NCI-H510A treated with DMSO at 0.1 percent for 48 hours (cell line): ENCODE measurements at places on chromosomes 16 and 17.

DNA sequence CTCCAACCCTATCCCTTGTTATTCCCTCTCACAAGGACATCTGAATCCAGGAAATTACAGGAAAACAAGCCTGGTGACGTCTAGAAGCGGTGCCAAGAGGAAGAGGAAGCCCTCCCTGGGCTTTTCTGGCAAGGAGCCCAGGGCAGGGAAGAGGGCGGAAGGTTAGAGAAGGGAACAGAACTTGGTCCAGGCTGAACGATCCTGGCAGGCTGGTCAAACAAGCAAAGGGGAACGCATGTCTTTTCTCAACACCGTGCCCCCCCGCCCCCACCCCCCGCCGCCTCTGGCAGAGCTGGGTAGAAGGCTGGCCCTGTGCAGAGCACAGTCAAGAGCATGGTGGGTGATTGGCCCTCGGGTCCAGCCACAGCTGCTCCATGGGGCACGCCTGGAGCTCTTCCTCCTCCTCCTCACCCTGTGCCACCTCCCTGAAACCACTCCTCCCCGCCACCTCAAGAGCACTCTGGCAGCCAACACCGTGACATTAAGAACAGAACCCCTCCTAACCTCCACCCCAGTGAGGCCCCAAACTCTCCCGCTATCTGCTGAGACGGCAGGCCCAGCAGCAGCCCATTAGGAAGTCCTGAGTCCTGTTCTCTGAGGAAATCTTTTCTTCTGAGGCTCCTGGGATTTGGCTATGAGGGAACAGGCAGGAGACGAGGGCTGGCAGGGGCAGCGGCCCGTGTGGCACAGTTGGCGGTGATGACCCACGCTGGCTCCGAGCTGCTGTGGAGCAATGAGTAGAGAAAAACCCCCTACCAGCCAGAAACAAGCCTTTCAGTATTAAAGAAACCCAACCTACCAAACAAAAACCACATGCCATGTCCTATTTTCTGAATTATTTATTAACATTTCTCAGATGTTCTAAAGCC, 7.3 kb downstream of the C16orf86 start:
- peak; percentile 78 for DNase-seq

GRCh38 chr17:79573196-79573896, 37.5 kb downstream of the RBFOX3 start:
- no peak for DNase-seq

- DNase-seq: no peak
Observed at GRCh38 chr17:33802349-33803198, 452.5 kb upstream of the CCL2 start.

DNA sequence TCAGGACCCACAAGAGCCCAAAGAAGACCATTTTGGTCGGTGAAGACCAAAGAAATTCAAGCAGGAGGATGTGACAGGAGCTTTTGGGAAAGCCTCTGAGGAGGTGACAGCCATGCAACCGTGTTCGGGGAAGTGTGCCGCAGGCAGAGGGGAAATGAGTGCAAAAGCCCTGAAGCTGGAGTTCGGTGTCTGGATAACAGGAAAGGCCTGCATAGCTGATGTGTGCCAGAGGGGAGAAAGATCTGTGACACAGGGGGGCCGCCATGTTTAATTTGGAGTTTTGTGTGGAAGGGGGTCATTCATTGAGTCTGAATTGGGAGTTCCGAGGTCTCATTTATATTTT, 870 bp upstream of the ZC3H7A start:
- DNase-seq: no peak

DNA sequence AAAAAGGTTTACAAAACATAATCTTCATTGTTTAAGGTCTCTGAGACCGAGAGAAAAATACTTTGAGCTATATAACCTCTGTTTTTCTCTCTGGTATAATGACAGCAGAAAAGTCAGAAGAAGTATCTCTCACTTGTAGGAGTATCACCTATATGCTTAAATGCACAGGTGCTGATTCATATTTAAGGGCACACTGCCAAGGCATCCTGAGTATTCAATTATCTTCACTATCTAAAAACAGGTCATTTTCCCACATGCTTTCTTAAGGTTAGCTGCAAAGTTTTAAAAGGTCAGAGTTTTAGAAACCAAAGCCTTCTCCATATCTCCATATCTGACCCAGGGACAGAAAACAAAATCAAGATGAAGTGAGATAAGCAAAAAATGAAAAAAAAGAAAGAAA, 99.3 kb upstream of the C17orf78 start:
- DNase-seq: no peak

DNA sequence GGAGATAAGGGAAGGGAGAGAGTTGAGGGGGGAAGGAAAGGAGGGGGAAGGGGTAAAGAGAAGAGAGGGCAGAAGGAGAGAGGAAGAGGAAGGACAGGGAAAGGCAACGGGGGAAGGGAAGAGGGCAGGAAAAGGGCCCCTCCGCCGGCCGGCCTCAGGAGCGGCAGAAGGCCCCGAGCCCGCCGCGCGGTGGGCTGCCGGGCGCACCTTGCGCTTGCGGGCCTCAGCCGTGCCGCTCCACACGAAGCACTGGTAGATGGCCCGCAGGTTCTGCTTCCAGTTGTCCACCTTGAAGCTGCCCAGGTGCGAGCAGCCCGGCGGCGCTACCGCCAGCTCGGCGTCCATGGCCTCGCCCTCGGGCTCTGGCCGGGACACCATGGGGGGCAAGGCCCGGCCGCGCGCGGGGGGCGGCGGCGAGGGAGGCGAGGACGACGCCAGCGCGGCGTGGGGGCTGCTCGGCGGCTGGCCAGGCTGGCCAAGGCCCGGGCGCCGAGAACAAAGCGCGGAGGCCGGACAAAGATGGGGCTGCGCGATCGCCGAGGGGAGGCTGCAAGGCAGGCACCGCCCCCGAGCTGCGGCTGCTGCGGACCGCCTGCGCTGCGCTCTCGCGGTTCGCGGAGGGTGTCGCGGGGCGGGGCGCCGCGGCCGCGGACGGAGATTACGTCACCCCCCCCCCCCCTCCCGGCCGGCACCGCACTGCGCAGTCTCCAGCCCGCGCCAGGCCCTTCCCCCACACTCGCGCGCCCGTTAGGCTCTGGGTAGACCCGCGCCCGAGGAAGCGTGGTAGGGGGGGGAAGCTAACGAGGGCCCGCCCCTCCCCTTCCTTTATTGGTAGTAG, at the start of gene USP22:
TSS of gene USP22 (minus strand) at position 554 of the 838 bp plus-strand sequence. CDS start at position 378, 176 bp downstream.
- peak; percentile 99 for DNase-seq

GRCh38 chr17:66654764-66655163, 180.2 kb upstream of the CACNG5 start:
- no peak for DNase-seq

- DNase-seq: no peak
Observed at GRCh38 chr17:8951206-8951605, 14.3 kb downstream of the PIK3R5 start.

GRCh38 chr16:87043231-87044031, 273.8 kb downstream of the C16orf95 start:
- DNase-seq: no peak

GRCh38 chr17:40803617-40804082, 3.9 kb upstream of the KRT28 start:
- peak; percentile 82 for DNase-seq

DNA sequence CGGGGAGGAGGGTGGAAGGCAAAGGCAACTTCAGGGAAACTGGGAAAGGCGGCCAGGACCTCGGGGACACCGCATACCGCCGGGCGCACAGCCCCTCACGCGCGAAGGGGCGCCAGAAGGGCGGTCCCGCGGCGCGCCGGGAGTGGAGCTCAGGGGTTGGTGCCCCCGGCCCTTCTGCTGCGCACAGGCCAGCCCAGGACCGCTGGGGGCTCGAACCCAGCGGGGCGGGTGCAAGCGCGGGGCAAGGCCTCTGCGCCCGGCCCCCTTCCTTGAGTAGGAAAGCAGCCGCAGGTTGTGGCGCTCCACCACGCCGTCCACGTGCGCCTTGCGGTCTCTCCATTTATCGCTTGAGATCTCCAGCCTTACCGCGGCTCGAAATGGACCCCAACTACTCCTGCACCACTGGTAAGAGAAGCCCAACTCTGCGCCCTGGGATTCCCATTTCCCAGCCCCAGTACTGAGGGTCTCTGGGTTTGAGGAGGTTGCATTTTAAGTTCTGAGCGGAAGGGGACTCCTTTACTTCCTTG, 3.0 kb upstream of the MT1A start:
- no peak for DNase-seq

GRCh38 chr17:4072487-4073157, 70.2 kb downstream of the ZZEF1 start:
- DNase-seq: no peak

GRCh38 chr17:75685499-75685898, 18.4 kb downstream of the SAP30BP start:
- DNase-seq: no peak

DNA sequence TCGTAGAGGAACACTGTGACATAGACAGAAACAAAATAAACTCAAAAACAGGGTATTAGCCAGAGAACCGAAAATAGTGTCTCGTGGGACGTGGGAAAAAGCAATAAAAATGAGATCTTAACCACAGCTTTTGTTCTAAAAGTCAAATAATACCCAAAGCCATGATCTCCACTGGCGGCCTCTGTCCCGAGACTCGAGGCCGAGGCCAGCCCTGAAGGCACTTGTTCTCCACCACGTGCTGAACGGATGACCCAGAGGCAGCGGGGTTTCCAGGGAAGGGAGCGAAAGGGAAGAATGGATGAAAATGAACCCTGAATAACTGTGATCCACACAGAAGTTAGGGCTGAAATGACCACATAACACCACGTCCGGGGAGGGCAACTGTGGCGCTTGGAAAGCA, 84.8 kb upstream of the CREBBP start:
- DNase-seq: no peak
